Fibroblast of skin of left quadriceps (primary cell): ENCODE measurements at places on chromosomes 5 and 9.
A peak's percentile ranks its signal among the peaks of the same experiment; 100 is the strongest.

DNA sequence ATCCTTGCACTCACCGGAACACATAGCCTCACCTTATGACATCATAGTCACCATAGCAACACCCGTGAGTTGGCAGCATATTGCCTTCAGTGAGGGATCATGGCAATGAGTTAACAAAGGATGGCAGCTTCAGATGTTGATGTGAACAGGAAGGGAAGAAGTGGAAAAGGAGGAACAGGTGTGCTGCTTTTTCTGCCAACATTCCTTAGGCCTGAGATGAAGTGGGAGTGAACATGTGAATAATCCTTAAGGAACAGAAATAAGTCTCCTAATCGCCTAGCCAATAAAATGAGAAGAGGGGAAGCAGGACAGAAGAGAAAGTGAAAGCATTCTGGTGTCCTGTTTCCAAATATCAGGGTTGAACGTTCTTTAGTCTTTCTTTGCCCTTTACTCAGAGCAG lies 360.0 kb downstream of the BRINP1 start:
- no peak for DNase-seq

DNA sequence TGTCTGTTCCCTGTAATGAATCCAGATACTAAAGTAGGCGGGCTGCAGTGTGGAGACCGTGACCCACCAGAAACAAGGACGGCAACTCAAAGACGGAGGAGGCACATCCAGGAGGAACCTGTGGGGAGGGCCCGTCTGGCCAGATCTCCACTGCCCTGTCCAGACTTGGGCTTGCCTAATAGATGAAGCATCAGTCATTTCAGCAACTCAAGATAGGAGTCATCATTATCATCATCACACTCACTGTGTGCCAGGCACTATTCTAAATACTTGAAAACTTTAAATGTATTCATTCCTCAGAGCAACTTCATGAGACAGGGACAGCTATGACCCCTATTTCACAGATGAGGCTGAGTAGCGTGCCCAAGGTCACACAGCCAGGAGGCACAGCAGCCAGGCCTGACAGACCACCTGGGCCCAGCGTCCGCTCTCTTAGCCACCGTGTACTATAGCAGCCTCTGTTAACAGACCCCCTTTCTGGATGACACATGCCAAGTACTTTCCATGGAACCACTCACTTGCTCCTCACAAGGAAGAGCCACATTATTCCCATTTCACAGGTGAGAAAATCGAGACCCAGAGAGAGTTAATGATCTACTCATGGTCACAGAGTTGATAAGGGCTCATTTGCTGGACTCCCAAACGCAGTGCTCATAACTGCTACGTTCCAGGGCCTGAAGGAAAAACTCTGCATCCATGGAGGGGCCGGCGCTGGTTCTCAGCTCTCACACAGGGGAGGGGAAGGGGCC lies 4.9 kb upstream of the IL4 start:
- no peak for DNase-seq

- no peak for DNase-seq
These were observed 110.6 kb downstream of the MLLT3 start for GRCh38 chr9:20511686-20512085.

DNA sequence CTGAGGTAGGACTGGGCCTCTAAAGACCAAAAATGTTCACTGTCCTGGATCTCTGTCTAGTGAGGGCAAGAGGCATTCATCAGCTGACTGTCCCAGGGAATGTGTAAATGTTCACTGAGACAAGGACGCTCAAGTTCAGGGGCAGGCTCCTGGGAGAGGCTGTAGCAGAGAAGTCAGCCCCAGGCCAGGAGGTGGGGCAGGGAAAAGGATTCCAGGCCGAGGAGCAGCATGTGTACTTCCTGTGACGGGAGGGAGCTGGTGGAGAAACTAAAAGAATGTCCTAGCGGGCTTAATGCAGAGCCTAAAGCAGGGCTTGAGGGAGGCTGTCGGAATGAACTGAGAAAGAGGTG lies 205.8 kb downstream of the GABBR2 start:
- DNase-seq: no peak

DNA sequence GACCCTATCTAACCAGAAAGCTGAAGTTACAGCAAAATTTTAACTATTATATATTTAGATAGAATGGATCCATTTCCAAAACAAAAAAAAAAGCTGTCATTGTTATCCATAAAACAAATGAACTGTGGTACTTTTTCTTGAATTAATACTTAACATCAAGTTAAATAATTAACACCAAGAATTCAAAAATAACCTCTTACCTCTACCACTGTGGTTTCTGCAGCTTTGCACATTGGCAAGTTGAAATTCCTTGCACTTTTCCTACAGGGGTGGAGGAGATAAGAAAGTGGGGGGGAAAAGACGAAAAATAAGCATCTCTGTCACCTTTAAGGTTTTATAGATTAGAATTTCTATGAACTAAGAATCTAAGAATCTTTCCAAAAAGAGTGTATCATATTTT lies 30.0 kb downstream of the OXCT1 start:
- no peak for DNase-seq

- peak; percentile 82 for DNase-seq
These were observed 42.5 kb downstream of the SLIT3 start for GRCh38 chr5:169258372-169259000.

DNA sequence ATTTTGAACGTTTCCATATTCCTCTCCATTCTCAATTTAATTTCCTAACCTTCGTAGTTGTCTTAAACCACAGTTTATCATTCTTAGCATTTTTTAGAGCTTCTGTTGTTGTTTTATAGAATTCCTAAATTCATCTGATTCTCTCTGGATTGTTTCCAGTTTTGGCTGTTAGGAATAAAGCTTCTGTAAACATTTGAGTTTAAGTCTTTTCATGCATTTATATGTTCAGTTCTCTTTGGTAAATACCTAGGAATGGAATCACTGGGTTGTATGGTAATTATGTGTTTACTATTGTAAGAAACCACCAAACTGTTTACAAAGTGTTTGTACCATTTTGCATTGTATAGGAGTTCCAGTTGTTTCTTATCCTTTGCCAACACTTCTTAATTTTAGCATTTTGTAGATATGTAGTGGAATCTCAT lies 29.7 kb downstream of the GPR21 start:
- peak; percentile 81 for DNase-seq

DNA sequence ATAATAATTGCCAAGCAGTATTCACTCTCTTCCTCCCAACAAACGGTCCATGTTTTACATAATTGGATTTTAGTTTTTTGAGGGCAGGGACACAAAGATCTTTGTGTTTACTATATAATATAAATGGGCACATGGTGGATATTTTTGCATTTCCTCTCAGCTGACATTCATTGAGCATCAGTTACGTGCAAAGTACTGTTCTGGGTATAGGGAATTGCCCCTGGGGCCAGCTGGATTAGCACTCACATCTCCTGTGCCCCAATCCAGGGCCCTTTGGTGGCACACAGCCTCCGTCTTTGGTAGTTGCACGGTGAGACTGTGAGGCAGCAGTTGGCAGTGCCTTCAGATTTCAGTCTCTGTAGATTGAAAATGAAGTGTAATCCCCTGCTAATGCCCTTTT lies 1.6 kb downstream of the TDRD7 start:
- no peak for DNase-seq

GRCh38 chr5:135481387-135481786 lies 29.2 kb upstream of the TIFAB start:
- no peak for DNase-seq

DNA sequence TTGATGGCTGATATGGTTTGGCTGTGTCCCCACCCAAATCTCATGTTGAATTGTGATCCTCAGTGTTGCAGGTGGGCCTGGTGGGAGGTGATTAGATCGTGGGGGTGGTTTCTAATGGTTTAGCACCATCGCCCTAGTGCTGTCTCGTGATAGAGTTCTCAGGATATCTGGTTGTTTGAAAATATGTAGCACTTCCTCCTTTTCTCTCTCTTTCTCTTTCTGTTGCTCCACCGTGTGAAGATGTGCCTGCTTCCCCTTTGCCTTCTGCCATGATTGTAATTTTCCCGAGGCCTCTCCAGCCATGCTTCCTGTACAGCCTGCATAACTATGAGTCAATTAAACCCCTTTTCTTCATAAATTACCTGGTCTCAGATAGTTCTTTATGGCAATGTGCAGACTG lies 111.6 kb downstream of the SREK1 start:
- no peak for DNase-seq

DNA sequence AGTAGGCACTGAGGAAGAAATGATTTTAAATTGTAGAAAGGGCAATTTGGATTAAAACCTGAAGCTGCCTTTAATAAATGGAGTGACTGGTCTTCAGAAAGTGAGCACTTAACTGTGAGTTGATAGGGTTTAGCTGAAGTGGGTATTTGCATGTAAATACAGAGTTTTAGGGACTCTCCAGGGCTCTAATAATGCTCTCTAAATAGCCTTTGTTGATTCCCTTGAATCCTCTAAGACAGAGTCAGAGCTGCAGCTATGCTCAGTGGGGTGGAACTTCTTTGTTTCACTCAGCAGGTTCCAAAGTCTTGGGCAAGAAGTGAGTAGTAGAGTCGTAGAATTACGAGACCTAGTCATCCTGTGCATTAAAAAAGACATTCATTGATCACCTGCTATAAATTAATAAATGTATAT lies 21.4 kb downstream of the GLRA1 start:
- DNase-seq: no peak

DNA sequence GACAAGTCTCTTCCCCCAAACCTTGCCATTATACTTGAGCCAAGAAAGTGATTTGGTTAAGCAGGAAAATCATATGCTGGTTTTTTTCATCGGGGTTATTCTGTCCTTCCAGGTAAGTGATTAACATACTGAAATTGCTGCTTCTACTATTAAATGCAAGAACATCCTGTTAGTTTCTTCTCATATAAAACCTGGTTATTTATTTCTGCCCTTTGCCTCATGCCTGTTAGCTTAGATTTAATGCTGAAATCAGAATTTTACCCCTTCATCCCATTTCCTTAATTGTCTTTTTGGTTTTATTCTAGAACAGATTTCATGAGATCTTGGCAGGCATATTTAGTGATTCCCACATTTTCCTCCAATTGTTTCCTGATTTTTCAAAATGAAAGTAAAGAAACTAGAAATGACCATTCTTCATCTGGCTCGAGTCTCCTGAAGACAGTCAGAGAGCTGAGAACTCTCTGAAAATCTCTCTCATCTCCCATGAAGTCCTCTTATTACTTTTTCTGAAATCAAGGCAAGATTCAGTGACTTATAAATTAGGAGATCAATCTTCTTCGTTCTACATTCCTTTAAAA lies 132.9 kb downstream of the NFIB start:
- no peak for DNase-seq

GRCh38 chr5:25362799-25363198 lies 718.0 kb upstream of the CDH10 start:
- DNase-seq: no peak

DNA sequence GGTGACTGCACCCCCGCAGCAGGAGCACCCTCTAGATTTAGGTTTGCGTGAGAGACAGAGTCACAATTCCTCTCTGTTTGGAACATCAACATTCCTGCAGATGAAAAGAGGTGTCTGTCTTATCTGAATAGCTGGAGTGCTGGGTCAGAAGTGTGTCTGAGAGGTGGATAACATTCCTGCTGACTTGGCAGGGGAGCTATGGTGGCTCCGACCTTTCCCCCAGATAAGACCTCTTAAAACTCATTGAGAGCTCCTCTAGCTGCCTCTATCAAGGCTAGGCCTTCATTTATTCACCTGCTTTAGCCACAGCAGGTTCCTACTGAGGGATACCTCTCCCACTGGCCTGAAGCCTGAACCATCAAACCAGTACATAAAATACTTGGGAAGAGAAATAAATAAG lies 615.5 kb downstream of the LRRC70 start:
- DNase-seq: no peak
